ENCODE measurements at places on chromosomes 3 and 15.

DNA sequence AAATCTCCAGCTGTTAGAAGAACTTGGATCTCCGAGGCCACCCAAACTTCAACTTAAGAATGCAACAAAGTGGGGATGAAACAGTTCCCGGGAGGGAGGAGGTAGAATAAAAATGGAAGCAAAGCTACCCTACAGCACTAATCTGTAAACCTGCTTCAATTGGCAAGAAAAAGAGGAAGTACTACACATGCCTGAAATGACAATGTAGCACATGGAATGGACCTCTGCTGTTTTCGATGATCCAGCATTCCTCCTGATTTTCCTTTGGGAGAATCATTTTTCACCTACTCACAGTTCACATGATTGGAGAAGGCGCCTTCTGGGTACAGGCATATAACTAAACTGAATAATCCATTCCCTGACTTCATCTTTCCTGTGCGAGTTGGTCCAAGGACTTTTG is 1081.5 kb downstream of the FHIT start:
- no peak for DNase-seq

DNA sequence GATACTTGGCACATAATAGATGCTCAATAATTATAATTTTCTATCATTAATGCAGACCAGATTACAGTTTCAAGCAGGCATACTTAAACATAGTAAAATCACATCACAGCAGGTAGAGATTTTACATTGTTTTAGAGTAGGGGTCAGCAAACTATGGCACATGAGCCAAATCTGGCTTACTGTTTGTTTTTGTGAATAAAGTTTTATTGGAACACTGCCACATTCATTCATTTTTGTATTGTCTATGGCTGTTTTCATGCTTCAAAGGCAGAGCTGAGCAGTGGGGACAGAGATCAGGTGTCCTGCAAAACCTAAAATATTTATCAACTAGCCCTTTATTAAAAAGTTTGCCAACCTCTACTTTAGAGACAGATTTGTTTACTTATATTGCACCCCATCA is 189.6 kb upstream of the MRPL3 start:
- DNase-seq: no peak

DNA sequence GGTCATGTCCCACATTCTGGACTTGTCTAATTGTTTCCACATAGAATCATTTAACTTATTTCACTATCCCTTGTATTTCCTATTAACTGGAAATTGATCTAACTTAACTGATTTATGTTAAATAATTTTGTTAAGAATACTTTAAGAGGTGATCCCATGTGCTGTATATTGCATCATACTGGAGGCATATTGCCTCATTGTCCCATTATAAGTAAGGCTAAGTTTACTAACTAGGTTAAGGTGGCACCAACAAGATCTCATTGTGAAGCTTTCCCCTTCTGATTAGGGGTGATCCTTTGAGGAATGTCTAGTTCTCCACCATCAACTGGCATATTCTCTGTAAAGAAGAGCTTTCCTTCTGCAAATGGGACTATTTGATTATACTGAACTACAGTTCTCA is 24.4 kb downstream of the MAP1A start:
- DNase-seq: no peak

DNA sequence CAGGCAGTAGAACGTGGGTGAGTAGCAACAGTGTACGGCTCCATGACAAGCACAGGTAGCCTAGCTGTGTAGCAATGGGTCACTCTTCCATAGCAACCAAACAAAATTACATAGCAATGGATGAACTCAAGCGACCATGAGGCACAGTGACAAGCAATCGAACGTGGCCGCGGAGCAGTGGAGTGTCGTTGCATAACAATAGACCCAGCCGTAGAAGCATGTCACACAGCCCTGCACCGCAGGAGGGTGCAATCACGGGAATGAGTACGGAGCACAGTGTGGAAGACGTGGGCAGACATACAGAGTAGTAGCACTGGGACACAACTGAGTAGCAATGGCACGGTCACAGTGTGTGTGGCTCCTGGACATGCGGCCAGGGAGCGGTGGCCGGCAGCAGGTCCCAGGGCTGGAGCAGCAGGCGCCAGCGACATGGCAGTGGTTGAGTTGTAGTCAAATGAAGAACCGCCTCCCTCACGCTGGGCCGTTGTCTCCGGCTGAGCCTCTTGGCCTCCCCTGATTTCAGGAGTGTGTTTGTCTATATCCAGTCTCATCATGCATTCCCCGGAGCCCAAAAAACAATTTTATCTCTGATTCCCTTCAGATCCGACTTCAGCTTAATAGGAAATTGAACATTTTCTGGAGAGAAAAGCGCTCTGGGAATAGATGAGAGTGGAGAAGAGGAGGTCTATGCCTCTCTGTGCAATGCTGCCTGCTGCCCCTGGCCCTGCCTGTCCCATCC is 64.1 kb downstream of the CCDC33 start:
- no peak for DNase-seq

- no peak for DNase-seq
Measured at GRCh38 chr3:122966045-122966444, 61.5 kb downstream of the SEMA5B start.

GRCh38 chr15:89998923-89999675 is 2.0 kb upstream of the ZNF710 start:
- DNase-seq: peak; percentile 8

GRCh38 chr15:29322415-29322814 is 52.8 kb upstream of the NSMCE3 start:
- DNase-seq: no peak

- DNase-seq: no peak
Measured at GRCh38 chr3:150874666-150875219, 30.5 kb downstream of the MINDY4B start.

DNA sequence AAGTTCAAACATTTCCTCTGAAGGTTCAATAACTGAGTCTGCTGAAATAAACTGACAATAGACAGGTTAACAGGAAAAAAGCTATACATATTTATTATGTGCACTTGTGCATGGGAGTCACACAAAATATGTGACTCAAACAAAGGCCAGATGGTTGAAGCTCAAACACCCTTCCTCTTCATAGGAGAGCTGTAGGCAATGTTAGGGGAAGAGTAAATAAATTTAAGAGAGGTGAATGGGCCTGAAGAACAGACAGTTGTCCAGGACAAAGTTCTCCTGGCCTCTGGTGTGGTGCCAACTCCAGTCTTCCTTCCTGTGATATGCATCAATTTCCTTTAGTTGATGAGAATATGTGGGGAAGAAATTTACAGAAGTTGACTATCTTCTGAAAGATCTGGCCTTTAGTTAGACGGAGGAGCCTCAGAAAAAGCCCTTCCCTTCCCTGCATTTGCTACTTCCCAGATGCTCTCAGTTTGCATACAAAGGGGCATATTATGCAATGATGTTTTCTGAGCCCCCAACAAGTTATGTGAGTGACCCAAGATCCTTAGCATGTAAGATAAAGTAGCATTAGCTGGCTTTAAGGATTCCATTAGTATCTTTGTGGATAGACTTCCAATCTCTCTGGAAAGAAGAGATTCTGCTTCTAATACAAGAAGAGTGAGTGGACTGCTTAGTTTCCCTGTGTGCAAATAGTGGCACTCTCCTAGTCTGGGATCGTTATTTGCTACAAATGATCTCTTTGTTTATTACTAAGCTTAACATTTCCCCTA is 96.4 kb upstream of the IGSF10 start:
- no peak for DNase-seq

- no peak for DNase-seq
Measured at GRCh38 chr3:150334974-150335373, 73.1 kb upstream of the TSC22D2 start.

DNA sequence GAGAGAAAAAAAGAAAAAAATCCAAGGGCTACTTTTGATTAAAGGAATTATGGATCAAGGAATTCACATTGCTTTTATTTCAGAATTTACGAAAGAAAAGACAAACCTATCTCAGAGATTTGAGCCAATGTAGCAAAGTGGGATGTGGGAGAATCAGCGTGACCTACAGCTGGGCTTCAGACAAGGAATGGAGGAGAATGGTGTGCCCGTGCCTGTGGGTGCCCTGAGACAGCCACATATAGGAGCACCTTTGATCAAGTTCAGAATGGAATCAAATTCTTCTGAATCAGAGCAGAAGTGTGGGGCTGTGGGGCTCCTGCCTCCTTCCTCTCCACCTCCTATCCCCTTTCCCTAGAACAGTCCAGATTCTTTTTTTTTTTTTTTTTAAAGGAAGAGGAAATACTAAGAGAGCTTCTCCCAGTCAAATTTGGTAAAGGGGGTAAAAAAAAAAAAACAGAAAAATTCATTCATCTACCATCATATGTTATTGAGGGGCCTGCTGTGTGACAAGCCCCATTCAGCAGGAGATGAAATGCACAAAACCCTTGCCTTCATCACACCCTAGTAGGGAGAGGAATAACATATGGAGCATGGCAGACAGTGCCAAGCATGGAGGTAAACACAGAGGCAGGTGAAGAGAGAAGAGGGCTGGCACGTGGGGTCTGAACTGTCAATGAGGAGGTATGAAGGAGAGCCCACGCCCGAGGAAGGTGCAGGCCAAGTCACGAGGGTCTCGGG is 25.0 kb upstream of the MUSTN1 start:
- no peak for DNase-seq

GRCh38 chr3:104273046-104273649 is 1093.6 kb upstream of the ALCAM start:
- DNase-seq: peak; percentile 60

- no peak for DNase-seq
Measured at GRCh38 chr3:101824702-101825101, 24.6 kb upstream of the NFKBIZ start.

DNA sequence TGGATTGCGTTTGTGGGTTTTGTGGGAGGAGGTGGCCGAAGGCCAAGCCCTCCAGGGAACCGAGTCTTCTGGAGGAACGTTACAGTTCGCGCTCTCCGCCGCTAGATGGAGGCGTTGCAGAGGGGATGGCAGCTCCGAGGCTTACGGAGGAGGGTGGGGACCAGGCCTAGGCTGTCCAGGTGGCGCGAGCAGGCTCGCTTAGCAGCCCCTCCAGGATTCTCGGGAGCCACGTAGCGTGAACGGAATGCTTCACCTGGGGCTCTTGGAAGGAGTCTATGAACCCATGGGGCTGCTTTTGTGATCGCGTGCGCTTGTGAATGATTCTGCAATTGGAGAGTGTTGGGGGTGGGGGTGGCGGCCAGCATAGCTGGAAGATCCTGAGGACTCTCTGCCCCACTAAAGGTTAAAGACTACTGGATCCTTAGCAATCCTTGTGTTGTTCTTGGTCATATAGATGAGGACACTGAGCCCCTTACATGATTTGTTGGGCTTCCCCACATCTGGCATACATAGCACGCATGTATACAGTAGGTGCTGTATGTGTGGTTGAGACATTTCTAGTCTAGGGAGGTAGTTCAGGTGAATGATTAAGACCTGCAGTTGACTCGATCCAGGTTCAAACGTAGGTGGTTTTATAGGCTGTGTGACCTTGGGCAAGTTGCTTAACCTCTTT is 25.7 kb downstream of the FAM3D start:
- peak; percentile 85 for DNase-seq

GRCh38 chr15:36632226-36632625 is 52.8 kb downstream of the CDIN1 start:
- peak; percentile 32 for DNase-seq

GRCh38 chr15:90210593-90210992 is 9.5 kb downstream of the SEMA4B start:
- DNase-seq: no peak

Measured in dermis blood vessel endothelial cell (primary cell).